ENCODE measurements at places on chromosomes 16 and 17.

DNA sequence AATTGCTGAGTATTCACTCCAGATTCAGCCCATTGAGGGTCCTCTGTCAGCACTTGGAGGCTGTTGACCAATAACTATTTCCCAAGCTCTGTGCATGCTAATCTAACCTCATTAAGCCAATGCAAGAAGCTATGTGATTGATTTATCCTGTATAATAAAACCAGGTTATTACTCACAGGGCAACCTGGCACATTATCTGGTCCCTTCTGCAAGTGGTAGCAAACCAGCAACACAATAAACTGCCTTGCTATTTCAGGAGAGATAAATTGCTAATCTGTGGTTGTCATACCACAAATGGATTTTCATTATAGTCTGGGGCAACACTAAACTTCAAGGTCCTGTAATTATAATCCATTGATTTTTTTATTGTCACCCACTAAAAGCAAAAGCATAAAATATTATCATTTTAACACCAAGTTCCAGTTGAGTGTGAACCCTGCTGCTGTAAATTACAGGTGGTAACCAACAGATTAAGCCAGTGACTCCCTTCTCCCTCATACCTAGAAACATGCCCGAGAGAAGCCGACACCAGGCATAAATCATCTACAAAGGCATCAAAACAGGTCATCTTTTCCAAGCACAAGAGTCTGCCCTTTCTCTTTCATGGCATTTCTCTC, 51.1 kb upstream of the SOX9 start:
- DNase-seq = no peak

DNA sequence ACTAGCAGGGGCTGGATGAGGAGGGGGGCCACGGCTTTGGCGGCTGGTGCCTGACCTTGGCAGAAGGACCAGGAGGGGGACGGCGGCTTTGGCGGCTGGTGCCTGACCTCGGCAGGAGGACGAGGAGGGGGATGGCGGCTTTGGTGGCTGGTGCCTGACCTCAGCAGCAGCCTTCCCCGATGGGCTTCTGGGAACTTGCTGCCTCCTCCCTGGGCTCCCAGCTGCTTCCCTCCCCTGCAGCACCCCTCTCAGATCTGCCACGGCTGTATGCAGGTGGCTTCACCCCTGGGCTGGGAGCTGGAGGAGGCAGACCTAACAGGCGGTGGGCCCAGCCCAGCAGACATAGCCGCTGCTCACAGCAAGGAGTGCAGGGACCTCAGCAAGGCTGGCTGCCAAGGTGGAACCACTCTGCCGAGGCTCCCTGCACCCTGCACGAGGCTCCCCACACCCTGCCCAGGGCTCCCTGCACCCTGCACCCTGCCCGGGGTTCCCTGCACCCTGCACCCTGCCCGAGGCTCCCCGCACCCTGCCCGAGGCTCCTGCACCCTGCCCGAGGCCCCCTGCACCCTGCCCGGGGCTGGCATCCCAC, 38.4 kb upstream of the CBFA2T3 start:
- no peak for DNase-seq

- DNase-seq = no peak
Observed at GRCh38 chr16:57533431-57534336, 2.7 kb downstream of the CCDC102A start.

GRCh38 chr17:63476854-63477479, at the start of gene ACE:
Gene ACE (plus strand): TSS chr17:63477061. CDS start chr17:63477095, 34 bp downstream.
- DNase-seq = peak; percentile 42

DNA sequence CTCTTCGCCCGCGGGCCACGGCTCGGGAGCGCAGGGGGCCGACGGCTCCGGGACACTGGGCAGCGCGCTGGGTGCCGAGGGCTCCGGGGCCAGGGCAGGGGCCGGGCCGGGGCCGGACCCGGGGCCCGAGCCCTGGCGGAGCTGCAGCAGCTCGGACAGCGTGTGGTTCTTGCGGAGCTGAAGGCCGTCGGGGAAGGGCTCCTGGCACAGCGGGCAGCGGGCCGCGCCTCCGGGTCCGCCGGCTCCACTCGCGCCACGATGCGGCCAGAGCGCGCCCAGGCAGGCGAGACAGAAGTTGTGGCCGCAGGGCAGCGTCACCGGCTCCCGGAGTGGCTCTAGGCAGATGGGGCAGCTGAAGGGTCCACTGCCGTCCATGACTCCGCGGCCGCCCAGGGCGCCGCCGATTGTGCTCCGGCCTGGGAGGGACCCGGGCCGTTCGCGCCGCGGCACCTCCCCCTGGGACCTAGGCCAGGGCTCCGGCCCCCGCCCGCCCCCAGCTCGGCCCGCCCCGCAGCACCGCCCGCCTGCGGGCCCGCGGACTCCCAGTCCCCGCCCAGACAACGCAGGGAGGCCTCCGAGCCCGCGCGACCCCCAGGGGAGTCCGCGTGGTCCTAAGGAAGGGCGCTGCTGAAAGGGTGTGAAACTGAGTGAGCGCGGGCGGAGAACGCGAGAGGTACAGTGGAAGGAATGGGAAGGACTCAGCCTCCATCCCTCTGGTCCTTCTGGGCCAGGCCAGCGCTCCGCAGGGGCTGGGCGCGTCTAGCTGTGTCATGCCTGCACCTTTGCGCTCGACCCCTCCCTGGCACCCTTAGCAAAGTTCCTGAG, at the start of gene TRIM47:
Gene TRIM47 (minus strand): TSS at position 408 of the 825 bp plus-strand sequence. CDS start 33 bp downstream, at position 375.
- DNase-seq = peak; percentile 57

GRCh38 chr16:82082543-82083244, 47.6 kb downstream of the HSD17B2 start:
- peak; percentile 25 for DNase-seq

GRCh38 chr17:20302246-20302917, 165.0 kb downstream of the LGALS9B start:
- no peak for DNase-seq

GRCh38 chr16:51048544-51048943, 102.5 kb downstream of the SALL1 start:
- no peak for DNase-seq

DNA sequence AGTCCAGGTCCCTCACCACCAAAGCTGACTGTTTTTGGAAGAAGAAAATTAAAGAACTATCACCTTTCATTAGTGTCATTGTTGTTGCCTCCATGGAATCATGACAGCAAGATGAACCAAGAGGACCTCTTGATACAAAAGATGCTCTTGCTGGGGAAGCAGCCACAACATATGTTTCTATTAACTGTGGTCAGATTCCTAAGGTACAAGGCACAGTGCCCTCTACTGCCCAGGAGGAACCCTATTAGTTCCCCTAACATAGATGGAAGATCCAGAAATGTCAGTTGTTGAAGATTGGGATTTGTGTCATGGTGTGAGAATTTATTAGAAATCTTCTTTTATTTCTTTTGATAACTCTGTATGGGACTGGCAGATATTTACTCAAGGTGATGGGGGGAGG, 188.2 kb upstream of the ANKFN1 start:
- no peak for DNase-seq

DNA sequence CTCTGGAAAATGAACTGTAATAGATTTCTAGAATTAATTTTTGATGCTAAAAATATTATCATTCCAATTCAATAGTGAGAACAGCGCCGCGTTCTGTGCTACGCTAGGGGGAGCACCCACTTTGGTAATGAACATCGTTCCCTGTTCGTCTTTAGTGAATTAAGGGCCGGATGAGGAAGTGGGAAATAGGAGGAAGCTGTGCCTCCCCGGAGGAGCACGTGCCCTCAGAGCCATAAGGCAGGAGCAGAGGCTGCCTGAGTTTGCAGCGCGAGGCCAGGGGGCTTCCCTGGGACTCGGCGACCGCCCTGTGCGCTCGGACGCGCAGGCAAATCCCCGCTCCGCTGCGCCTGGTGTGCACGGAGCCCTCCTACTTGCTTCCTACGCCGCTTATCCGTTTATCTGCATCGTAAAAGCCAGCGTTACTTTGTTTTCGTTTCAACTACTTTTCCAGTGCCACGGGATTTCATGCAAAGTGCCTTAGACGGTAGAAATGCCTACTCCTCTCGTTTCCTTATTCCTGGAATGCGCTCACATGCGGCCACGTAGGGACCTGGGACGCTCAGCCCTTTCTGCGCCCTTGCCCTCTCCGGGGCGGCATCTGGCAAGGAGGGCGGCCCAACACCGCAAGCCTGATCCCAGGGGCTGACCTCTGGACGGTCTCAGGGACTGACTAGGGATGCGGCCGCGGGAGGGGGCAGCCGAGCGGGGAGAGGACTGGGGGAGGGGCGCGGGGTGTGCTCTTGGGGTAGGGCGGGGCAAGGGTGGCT, 76.4 kb downstream of the KCNJ12 start:
- DNase-seq = peak; percentile 25

DNA sequence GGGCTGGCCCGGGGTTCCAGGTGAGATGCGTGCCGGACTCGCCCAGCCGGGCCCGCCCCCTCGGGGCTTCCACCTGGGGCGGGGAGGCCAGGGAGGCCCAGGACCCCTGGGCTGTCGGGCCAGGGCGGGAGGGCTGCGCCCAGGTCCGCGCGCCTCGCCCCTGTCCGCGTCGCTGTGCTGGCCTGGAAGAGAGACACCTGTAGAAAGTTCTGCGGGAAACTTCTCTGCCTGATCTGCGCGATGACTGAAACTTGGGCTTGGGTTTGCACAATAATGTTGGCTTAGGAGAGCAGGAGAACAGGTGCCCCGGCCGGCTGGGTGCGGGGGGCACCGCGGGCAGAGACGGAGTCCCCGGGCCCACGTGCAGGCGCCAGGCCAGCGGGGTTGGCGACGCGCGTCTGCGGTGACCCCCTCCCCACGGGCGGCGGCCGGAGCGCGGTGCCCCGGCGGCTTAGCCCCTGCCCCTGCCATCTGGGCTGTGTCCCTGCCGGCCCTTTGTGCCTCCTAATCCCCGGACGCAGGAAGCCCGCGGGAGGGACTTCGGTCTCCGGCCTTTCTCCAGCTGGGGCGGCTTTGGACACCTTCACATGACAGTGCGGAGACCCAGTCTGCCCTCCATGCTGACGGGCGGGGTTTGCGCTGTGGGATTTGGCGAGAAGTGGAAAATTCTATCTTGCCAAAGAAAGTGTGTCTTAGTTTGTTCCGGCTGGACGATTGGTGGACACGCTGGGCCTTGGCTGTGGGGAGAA, 483 bp downstream of the LLGL2 start:
- no peak for DNase-seq

GRCh38 chr16:57042157-57043111, 49.9 kb upstream of the CPNE2 start:
- peak; percentile 90 for DNase-seq

DNA sequence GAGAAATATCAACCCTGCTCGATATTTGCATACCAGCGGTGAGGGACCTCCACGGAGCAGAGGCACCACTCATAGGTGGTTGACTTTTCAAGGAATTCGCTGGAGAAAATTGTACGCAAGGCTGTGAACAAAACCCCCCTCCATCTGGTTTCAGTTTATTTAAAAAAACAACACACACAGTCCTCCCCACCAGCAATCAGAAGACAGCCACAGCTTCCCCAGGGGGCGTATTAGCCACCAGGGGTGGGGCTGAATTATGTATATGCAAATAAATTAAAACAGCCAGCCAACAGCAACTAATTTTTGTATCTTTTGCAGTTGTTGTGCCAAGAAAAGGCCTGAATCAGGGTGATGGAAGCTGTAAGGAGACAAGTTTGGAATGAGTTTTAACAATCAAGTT, 5.9 kb upstream of the HSD11B2 start:
- no peak for DNase-seq

DNA sequence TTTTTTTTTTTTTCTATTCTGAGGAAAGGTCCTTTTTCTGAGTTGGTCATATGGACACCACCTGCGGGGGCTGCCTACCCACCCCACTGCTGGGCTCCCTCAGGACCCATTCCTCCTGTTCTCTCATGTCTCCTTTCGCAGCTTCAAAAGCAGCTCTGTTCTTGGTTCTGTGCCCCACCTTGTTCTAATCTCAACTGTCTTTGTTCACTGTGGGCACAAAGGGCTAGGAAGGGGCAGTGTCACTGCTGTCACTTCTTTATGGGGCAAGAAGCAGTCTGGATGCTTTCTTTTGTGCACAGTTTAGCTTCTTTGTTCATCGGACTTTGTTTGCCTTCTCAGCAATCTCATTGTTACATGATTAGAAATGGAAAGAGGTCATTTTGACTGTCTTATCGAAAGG, 7.1 kb downstream of the GOSR2 start:
- DNase-seq = no peak

All from activated T-cell treated with anti-CD3 and anti-CD28 coated beads, Interleukin-2, amount 50 U/mL, for 72 hours (primary cell).